Stimulated activated CD4-positive, alpha-beta T cell treated with anti-CD3 and anti-CD28 coated beads, Interleukin-15, amount 100 ng/mL, for 1 hour (primary cell): ENCODE measurements at places on chromosomes 2 and 18.
A peak's percentile ranks its signal among the peaks of the same experiment; 100 is the strongest.

- DNase-seq, result peak; percentile 11
Observed at GRCh38 chr2:437756-438393, 150.0 kb upstream of the ALKAL2 start.

- no peak for DNase-seq
Observed at GRCh38 chr2:234747032-234747431, 204.8 kb upstream of the SH3BP4 start.

DNA sequence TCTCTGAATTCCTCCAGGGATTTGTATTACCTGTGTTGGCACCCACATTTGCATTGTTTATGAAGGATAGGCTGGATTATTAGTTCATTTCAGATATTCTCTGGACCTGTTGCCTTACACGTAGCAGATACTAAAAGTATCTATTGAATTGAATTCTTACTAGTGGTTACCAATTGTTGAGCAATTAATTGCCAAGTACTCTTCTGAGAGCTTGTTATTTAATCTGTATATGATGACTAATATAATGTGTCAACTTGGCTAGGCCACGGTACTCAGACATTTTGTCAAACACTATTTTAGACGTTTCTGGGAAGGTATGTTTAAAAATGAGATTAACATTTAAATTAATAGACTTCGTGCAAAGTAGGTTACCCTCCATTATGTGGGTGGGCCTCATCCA is 2.5 kb upstream of the SPP2 start:
- no peak for DNase-seq

GRCh38 chr2:1628893-1629292 is 115.4 kb downstream of the PXDN start:
- no peak for DNase-seq

- DNase-seq, result no peak
Observed at GRCh38 chr2:23769364-23769763, 157.6 kb downstream of the ATAD2B start.

DNA sequence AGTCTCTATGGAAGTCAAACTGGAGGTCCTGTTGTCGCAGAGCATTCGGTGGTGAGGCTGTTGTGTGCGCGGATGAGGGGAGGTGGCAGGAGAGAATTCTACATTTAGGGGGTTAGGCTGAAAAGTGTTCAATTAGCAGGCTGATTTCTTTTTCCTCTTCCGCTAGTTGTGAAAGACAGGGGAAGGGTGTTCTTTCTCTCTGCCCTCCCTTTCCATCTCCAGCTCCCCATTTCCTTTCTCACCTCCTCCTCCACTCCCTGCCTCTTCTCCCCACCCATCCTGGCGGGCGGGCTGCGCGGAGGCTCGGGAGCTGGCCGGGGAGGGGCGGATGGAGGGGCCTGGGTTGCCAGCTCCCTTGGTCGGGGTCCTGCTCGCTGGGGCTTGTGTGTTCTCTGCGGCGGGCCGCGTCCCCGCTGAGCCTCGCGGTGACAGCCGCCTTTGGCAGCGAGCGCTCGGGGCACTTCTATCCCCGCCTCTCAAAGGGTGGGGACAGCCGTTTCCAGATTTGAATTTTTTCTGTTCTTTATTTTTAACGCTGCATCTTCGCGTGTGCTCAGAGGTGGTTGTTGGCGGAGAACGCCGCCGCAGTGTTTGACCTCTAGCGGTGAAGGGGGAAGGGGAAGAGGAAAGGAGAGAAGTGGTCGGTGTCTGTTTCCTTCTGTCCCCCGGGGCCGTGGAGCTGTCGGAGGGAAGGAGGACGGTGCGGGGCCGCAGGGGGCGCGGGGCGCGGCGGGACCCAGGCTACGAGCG is 3.6 kb downstream of the SOX11 start:
- no peak for DNase-seq

DNA sequence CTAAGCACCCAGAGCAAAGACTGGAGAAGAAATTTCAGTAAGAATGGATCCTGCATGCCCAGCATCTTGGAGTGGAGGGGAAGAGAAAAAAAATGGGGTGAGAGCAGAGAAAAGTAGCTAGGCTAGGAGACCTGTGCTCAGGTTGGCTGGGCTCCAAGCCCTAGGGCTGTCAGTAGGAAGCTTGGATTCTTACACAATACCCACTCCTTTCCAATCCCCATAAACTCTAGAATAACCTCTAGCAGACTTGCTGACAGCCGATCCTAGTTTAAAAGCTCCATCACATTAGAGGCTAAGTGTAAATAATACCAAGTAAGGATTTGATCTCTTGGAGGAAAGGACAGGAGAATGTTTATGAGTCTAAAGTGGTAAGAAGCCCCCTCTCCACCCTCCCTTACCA is 46.2 kb upstream of the NABP1 start:
- DNase-seq, result no peak

GRCh38 chr2:201638326-201638725 is 5.0 kb downstream of the TMEM237 start:
- no peak for DNase-seq

- DNase-seq, result no peak
Observed at GRCh38 chr2:107645586-107645985, 181.1 kb upstream of the RGPD4 start.

DNA sequence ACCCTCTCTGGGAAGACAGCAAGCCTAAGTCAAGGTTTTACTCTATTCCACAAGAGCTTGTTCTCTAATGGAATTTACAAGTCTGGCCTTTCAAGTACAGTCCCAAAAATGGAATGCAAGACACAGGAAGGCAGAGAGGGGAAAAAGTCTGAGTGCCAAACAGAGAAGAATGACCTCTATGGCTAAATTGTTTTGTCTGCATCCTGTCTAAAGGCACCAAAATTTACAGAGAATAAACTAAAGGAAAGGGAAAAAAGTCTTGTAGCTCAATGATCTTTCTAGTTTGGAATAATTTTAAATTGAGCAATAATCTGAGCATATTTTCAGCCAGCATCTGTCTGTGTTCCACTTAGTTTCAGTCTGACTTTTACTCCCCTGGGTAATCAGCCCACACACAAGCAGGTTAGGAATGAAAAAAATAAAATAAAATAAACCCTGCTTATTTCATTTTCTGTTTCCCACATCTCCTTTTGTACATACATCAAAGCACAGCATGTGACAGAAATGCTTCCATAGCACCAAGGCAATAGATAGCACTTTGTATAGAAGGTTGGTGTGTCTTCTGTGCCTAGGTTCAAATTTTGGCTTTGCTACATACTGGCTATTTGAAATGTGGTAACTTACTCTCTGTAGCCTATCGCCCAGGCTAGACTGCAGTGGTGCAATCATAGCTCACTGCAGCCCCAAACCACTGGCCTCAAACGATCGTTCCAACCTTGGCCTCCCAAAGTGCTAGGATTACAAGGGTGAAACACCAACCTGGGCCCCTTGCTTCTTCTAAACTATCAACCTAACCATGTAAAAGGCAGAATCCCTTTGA is 105.1 kb downstream of the SLC8A1 start:
- DNase-seq, result no peak

- DNase-seq, result no peak
Observed at GRCh38 chr18:58937887-58938267, 73.2 kb downstream of the ZNF532 start.

- DNase-seq, result no peak
Observed at GRCh38 chr18:76529433-76529811, 34.4 kb upstream of the ZNF516 start.

- no peak for DNase-seq
Observed at GRCh38 chr2:112433932-112434730, 686 bp upstream of the RGPD8 start.

DNA sequence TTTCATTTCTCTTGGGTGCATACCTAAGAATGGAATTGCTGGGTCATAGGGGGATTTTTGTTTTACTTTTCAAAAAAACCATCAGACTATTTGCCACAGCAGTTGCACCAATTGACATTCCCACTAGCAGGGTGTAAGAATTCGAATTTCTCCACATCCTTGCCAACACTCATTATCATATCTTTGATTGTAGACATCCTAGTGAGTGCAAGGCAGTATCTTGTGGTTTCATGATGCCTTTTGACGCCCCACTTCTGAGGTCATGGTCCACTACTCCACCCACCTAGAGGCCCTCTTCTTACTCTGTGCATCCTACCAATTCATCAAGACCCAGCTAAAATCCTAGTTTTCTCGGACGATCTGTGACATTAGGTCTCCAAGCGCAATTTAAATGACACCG is 161.9 kb downstream of the MYO5B start:
- no peak for DNase-seq

DNA sequence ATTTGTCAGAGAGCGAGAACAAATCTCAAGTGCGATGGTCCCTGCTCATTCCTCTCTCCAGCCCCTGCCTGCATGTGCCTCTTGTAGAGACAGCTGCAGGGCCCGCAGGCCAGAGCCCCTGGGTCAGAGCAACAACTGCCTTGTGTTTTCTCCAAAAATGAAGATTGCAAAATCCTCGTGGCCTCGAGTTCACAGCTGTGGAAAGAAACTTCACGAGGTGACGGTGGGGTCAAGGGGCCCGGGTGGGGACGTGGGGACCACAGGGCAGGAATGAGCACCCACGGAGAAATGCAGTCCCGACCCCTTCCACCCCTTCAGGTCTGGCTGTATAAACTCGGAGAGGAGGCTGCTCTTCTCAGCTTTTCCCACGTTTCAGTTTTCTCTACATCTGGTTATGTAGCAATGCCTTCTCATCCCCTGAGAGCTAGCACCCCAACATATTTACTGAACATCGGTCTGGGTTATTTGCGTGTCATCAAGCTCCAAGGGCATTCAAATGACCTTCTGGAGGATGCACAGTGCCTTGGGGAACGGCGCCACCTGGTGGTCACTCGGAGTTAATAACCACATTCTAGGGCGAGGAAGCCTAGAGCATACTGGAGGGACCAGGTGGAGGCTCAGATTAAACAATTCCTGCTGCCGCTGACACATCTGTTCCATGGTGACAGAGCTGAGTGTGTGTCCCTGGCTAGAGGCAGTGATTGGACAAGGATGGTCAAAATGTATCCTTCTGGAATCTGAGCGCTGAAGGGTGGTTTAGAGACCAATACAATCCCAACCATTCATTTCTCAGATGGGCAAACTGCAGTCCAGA is 91.4 kb upstream of the CYRIA start:
- DNase-seq, result peak; percentile 19

- no peak for DNase-seq
Observed at GRCh38 chr2:53442783-53443182, 324.8 kb upstream of the CHAC2 start.

DNA sequence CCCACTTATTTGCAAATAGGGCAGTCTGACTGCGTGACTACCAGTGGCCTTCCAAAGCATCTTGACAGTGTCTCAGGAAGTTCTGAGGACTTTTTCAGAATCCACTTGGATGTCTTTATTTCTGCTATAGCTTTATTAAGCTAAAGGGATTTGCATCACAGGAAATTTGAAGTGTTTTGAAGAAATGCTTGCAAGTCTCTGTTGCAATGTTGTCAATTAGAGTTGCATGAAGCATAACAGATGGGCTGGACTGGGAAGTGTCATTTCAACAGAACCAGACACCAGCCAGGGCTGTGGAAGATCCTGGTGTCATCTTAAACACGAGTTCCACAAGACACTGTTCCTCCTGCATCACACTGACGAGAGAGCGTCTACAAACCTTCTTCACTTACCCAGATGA is 224.5 kb downstream of the EN1 start:
- DNase-seq, result no peak

DNA sequence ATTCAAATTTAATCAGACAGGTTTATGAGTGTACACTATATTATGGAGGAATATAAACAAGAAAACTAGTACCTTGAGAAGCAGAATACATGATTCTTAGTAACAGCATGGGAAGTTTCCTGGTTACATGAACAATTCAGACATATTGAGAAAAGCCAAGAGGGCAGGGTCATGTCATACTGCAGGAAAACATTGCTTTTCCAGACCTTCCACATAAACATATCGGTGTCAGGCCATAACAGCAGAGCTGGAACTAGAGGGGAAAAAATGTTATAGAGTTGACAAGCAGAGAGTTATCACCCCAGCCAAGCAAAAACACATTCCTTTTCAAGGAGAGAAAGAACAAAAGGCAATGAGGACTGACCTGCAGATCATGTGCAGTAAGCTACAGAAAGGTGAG is 74.7 kb upstream of the ZNF236 start:
- DNase-seq, result no peak

- no peak for DNase-seq
Observed at GRCh38 chr18:10414293-10414842, 40.1 kb upstream of the APCDD1 start.

- DNase-seq, result no peak
Observed at GRCh38 chr18:62506495-62507143, 16.2 kb upstream of the ZCCHC2 start.

GRCh38 chr2:30398084-30398873 is 48.8 kb upstream of the LCLAT1 start:
- DNase-seq, result no peak

DNA sequence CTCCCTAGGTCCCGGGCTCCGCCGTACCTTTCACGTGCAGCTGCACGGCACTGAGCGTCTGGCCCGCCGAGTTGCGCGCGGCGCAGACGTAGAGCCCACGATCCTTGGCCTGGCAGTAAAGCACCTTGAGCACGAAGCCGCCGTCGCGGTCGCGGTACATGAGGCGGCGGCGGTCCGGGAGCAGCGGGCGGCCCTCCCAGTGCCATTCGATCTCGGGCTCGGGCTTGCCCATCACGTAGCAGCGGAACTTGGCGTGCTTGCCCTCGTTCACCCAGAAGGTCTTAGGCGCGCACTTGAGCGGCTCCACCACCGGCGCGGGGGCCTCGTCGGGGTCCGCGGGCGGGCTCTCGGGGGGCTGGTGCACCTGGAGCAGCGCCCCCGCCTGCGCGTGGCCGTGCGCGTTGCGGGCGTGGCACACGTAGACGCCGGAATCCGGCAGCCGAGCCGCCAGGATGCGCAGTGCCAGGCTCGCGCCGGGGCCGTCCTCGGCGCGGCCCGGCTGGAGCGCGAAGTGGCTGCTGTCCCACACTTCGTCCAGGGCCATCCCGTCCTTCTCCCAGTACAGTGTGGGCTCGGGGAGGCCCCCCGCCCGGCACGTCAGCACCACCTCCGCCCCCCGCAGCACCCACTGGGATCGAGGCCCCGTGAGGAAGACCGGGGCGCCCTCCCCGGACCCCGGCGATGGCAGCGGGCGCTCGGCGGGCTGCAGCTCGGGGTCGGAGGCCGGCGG is 980 bp downstream of the OBSL1 start:
- no peak for DNase-seq

- no peak for DNase-seq
Observed at GRCh38 chr18:60684843-60685513, 312.4 kb upstream of the MC4R start.

- no peak for DNase-seq
Observed at GRCh38 chr2:120859814-120860578, 124.3 kb downstream of the GLI2 start.
